ENCODE measurements at places on chromosomes 16 and 17.
A peak's percentile ranks its signal among the peaks of the same experiment; 100 is the strongest.

DNA sequence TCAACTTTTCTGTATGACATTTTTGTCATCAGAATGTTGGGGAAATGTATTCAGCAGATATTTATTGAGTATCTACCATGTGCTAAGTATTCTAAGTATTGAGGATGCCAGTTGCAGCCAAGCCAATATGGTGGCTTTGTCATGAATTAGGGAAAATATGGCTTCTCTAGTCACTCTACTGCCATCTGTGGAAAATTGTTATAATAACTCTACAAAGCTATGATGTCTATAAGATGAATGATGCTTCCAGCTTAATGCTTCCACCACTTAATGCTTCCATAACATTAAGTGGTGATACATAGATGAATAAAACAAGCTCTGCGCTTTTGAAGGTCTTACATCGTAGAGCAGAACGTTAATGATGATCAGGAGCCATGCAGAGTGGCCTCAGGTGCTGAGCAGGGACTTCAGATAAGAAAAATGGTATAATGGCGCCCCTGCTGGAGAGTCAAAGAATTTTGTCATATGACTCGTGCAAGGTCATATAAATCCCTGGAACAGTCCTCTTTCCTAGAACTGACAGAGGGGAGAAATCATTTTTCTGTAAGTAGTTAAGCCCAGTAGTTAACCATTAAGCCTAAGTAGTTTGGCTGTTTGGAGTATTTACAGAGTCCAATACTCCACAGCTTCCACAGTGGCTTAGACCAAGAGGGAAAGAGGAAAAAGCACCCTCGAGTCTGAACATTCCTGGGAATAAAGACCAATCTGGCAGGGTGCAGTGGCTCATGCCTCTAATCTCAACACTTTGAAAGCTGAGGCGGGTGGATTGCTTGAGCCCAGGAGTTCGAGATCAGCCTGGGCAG, 2.7 kb upstream of the TMIGD1 start:
- DNase-seq = no peak

GRCh38 chr16:30377050-30377811, 2.6 kb downstream of the MYL11 start:
- DNase-seq = no peak

- no peak for DNase-seq
Observed at GRCh38 chr16:67736858-67737257, 17.7 kb upstream of the GFOD2 start.

- no peak for DNase-seq
Observed at GRCh38 chr17:58353389-58353825, 1.4 kb upstream of the SUPT4H1 start.

DNA sequence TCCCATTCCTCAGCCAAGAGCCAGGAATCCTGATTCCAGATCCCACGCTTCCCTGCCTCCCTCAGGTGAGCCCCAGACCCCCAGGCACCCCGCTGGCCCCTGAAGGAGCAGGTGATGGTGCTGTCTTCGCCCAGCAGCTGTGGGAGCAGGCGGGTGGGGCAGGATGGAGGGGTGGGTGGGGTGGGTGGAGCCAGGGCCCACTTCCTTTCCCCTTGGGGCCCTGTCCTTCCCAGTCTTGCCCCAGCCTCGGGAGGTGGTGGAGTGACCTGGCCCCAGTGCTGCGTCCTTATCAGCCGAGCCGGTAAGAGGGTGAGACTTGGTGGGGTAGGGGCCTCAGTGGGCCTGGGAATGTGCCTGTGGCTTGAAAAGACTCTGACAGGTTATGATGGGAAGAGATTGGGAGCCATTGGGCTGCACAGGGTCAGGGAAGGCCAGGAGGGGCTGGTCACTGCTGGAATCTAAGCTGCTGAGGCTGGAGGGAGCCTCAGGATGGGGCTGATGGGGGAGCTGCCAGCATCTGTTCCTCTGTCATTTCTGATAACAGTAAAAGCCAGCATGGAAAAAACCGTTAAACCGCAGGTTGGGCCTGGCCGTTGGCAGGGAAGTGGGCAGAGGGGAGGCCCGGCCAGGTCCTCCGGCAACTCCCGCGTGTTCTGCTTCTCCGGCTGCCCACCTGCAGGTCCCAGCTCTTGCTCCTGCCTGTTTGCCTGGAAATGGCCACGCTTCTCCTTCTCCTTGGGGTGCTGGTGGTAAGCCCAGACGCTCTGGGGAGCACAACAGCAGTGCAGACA, at the start of gene SPN:
SPN (plus strand) TSS at position 232 of the 791 bp plus-strand sequence; CDS start at position 714, 482 bp downstream.
- no peak for DNase-seq

GRCh38 chr17:17681744-17682292, 560 bp downstream of the RAI1 start:
- DNase-seq = no peak

DNA sequence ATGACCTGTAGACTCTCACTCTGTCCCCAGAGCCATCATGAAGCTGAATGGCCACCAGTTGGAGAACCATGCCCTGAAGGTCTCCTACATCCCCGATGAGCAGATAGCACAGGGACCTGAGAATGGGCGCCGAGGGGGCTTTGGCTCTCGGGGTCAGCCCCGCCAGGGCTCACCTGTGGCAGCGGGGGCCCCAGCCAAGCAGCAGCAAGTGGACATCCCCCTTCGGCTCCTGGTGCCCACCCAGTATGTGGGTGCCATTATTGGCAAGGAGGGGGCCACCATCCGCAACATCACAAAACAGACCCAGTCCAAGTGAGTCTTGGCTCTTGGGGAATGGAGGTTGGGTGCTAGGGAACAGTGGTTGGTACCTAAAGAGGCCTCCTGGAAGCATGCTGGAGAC, 41.0 kb downstream of the IGF2BP1 start:
- no peak for DNase-seq

DNA sequence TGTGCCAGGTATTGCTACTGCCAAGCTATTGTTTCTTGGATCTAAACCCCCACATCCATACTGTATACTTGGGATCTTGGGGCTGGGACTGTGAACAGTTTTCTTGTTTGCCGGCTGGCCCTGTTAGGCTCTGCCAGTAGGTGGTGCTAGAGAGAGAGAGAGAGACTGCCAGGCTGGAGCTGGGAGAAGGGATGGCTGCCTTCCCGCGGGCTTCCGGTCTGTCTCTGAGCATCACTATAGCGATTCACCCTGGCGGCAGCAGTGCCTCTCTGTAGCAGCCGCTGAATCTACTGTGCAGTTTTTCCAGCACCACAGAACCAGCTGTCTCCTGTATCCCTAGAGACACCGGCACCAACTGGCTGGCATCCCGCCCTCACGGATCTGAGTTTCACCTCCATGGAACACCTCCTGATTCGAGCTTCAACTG, 201.2 kb downstream of the UTP18 start:
- no peak for DNase-seq

- DNase-seq = no peak
Observed at GRCh38 chr17:80414508-80414802, 512 bp upstream of the ENDOV start.

- DNase-seq = no peak
Observed at GRCh38 chr16:49859125-49859811, 3.4 kb upstream of the ZNF423 start.

DNA sequence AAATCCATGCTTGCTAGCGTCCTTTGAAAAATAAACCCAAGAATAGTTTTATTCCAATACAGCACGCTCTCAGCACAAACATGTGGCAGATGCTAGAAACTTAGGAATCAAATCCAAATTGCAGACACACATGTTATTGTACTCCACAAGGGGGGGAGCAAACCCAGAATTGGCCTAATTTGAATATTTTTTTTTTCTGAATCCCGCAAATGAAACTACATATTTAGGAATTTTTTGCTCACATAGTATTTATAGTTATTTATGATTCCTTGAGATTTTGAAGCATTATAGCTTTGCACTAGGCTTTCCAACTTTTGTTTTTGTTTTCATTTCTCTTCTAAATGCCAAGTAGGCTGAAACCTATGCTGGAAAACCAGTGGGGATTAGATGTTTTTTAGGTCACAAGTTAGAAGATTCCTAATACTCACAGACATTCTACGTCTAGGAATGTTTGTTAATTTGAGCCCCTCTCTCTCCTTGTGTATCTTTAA, 59.3 kb upstream of the CDH11 start:
- DNase-seq = no peak

- DNase-seq = no peak
Observed at GRCh38 chr17:10050597-10051101, 145.6 kb upstream of the RCVRN start.

- no peak for DNase-seq
Observed at GRCh38 chr16:68927018-68927417, 83.7 kb downstream of the TANGO6 start.

DNA sequence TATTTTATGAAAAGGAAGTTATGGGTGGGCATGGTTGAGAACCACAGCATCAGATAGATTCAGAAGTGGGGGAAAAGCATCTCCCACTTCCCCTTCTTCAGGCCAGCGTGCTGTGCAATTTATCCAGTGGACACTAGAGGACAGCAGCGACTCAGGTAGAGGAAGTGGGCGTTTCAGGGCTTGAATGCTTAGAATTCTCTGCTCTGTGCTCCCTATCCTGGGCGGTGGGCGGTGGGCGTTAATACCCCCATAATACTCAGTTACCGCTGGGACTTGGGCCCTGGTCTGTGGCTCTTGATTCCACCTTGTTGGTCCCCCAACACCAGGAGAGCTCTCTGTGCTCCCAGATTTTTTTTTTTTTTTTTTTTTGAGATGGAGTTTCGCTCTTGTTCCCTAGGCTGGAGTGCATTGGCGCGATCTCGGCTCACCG, 3.7 kb upstream of the LYZL6 start:
- DNase-seq = peak; percentile 6

DNA sequence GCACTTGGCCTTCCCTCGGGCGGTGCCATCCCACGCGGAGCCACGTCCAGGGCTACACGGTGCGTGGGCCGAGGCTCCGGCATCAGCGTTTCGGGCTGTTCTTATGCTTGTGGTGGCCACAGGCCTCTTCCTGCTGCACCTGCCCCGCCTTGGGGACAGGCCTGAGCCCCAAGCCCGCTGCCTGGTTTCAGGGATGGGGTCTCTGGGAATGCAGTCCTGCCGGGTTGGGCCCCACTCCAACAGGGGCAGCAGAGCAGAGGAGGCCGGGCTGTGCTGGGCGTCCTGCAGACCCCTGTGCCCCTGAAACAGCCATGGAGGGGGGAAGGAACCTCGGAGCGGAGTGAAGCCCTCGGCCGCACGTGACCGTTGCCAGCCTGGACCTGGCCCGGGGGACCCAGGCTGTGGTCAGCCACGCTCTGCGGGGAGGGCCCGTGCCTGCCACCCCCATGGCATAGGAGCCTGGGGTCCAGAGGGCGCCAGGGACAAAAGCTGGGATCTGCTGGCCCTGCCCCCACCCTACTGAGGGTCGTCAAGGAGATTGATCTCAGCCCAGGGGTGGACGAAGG, 453 bp upstream of the WFIKKN1 start:
- no peak for DNase-seq

DNA sequence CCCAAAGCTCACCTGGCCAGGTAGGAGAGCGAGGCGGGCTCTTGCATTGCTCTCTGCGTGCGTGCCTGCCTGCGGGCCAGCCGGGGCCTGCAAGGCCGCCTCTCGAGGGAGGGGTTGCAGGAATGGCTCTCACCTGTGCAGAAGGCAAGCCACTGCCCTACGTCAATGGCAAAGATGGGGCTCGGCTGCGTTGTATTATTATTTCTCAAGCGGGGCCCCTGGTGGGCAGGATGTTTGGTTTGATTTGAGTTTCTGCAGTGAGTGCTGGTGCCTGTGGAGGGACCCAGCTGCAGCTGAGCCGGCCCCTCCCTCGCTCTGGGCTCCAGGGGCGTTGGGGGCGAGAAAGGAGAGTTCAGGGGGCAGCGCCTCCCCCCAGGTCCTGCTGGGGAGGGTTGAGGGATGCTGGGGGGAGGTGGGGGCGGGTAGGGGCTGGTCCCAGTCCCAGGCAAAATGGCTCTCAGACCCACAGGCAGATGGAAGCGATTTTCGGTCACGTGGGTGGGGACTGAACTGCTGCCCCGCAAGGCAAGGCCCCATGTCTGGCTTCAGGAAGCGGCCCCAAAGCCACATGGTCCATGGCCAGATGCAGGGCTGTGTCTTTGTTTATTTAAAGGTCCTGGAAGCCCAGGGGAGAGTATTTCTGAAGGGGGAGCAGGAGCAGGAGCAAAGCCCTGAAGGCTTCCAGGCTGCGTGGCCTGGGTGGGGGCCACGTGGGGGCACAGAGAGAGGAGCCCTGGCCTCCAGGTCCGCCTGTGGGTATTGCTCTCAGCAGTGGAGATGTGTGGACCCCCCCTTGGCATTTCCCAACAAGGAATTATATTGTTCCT, 338.8 kb downstream of the SEC14L1 start:
- no peak for DNase-seq

GRCh38 chr16:86994651-86995171, 322.5 kb downstream of the C16orf95 start:
- no peak for DNase-seq

- DNase-seq = no peak
Observed at GRCh38 chr16:87457709-87458423, 35.0 kb downstream of the ZCCHC14 start.

- DNase-seq = no peak
Observed at GRCh38 chr16:70416748-70417616, 21.9 kb downstream of the ST3GAL2 start.

DNA sequence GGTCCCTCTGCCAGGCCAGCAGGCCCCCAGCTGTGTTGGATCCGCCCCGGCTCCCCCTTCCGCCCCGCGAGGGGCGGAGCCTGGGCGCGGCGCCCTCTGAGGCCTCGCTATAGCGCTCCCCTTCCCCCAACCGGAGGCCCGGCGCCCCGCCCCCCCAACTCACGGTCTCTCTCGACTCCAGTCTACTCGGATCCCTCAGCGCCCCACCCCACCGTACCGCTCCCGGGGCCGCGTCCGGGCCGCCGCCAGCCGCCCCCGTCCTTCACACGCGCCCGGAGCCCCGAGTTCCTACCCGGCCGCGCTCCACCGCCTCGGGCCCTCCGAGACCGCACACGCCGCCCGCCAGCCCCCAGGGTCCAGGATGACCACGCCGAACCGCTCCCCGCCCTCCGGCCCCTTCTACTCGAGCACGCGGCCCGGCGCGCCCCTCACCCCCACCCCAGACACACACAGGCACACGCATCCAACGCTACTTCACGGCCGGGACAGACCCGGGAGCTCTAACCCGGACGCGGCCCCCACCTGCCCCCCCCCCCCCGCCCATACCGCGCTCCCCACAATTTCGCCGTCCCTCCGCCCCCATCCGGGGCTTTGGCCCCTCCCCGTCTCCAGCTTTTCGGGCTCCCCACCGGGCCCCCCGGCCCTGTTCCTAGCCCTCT, 1.4 kb downstream of the PHF23 start:
- no peak for DNase-seq

DNA sequence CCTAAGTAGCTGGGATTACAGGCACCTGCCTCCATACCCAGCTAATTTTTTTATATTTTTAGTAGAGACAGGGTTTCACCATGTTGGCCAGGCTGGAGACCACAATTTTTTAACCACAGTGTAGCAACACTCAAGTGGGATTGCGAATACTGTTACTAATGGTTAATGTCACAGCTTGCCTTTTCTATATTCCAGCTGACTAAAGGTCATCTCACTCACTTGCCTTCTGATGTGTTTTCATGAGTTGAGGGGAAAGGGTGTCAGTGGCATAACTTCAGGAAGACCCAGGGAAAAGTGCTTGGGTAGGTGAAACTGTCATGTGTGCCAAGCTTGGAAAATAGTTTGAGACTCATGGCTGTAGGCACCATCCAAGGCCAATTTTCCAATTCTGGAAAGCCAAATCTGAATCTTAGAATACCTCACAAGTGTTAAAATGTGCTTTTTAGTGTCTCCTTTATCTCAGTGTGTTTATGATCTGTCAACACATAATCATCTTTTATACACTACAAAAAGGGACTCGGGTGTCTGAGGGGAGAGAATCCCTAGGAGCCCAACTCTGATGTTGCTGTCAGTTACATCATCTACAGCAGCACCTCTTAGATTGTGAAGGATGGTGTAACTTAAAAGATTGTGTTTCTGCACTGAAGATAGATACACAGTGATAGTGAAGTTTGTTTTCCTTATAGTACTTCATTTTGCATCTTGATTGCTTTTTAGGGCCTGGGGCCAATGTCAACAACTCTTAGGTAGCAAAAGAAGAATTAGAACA, 27.1 kb downstream of the OGFOD1 start:
- DNase-seq = no peak

All from NCI-H1417 treated with DMSO at 0.1 percent for 48 hours (cell line).